Stimulated activated CD4-positive, alpha-beta T cell treated with anti-CD3 and anti-CD28 coated beads, Interleukin-1b, Interleukin-23, amount 100 ng/mL, for 48 hours (primary cell): ENCODE measurements at places on chromosomes 13 and 19.
A peak's percentile ranks its signal among the peaks of the same experiment; 100 is the strongest.

- no peak for DNase-seq
Measured at GRCh38 chr13:26760832-26761582, 421 bp upstream of the GPR12 start.

DNA sequence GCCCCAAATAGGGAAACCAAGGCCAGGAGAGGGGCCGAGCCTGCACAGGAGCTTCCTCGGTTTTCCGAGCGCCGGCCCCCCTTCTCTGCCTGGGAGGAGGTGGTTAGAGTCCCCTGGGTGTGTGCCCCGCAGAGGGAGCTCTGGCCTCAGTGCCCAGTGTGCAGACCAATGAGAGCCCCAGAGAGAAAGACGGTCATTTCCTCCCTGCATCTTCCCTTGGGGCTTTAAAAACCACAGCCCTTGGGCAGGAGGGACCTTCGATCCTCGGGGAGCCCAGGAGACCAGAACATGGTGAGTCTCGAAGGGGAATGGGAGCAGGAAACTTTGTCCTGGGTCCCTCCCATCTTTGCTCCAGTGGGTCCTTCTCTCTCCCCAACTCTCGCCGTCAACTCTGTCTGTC is at the start of gene C5AR1:
Gene C5AR1 (plus strand): TSS at position 254 of the 400 bp plus-strand sequence. CDS start 35 bp downstream, at position 289.
- no peak for DNase-seq

DNA sequence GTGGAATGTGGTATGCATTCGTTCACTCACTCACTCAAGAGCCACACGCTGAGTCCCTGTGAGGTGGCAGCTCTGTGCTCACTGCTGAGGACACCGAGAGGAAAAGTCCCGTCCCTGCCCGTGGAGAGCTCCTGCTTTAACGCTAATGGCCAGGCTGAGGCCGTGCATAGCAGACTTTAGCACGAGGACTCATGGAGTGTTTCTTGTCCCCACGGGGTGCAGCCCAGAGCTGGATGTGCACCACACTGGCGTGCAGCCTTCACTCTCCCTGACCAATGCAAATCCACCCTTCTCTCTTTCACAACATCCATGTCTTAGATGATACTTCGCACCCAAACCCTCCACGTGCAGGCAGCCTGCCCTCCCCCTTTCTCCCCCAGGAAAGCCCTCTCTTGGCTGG is 159.6 kb upstream of the ZNF536 start:
- DNase-seq: no peak

DNA sequence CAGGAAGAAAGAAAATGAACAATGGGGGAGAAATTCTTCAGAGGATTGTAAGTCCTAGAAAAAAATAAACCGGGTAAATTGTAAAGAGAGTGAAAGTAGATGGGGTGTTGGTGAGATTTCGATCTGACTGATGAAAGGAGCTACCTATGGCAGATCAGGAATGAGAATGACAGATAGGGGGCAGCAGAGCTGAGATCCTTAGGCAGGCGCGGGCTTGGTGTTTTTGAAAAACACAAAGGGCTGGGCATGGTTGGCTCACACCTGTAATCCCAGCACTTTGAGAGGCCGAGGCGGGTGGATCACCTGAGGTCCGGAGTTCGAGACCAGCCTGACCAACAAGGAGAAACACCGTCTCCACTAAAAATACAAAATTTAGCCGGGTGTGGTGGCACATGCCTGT is 1468.6 kb upstream of the SLC10A2 start:
- DNase-seq: no peak

DNA sequence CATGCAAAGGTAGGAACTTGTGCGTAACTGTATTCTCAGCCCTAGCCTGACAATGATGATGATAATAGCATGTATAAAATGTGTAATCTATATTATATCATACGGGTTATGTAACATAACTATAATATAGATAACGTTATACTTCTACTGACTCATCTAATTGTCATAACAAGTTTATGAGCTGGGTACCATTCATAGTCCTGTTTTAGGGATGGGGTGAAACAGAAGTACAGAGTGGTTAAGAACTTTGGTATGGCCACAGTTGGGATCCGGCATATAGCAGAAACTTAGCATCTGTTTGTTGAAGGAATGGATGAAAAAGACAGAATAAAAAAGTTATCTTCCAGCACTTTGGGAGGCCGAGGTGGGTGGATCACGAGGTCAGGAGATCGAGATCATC is 5.2 kb downstream of the CTU1 start:
- no peak for DNase-seq

GRCh38 chr13:44904967-44905366 is 84.3 kb downstream of the NUFIP1 start:
- DNase-seq: no peak

DNA sequence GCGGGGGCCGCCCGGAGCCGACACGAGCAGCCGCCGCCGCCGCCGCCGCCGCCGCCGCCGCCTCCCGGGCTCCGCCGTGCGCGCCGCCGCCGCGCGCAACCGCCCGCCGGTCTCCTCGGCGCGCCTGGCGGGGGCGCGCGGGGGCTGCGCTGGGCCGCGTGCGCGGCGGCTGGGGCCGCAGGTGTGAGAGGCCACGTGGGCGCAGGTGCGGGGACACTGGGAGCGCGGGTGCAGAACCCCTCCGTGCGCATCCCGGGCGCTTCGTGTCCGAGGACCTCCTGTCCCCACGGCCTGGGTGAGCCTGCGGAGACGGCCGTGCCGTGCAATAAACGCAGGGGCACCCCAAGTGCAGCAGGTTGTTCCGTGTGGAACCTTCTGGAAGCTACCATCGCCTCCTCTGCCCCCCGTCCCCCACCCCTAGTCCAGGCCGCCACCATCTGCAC is at the start of gene LINGO3:
Gene LINGO3 (minus strand): TSS at position 41 of the 443 bp plus-strand sequence. CDS start 16,378 bp downstream, outside the sequence.
- no peak for DNase-seq

- DNase-seq: no peak
Measured at GRCh38 chr13:112133499-112134390, 66.8 kb downstream of the SOX1 start.

- no peak for DNase-seq
Measured at GRCh38 chr13:29108068-29108786, 288.1 kb downstream of the MTUS2 start.

DNA sequence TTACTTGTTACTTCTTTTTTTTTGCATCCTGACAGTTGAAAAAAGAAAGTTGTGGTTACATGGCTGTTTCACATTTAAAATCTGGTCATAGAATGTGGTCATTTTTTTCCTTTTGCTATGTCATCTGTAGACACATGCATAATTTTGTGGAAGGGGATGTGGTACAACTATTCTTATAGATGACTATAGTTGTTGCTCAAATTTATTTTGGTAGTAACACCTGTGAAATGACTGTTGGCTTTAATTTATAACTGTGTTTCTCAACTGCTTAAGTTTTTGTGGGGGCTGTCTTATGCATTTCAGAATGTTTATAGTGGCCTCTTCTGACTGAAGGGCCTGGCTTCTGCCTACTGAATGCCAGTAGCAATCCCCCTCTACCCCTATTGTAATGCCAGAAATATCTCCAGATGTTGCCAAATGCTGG is 130.5 kb downstream of the PAN3 start:
- no peak for DNase-seq

GRCh38 chr13:71156550-71156949 is 710.5 kb downstream of the DACH1 start:
- no peak for DNase-seq

DNA sequence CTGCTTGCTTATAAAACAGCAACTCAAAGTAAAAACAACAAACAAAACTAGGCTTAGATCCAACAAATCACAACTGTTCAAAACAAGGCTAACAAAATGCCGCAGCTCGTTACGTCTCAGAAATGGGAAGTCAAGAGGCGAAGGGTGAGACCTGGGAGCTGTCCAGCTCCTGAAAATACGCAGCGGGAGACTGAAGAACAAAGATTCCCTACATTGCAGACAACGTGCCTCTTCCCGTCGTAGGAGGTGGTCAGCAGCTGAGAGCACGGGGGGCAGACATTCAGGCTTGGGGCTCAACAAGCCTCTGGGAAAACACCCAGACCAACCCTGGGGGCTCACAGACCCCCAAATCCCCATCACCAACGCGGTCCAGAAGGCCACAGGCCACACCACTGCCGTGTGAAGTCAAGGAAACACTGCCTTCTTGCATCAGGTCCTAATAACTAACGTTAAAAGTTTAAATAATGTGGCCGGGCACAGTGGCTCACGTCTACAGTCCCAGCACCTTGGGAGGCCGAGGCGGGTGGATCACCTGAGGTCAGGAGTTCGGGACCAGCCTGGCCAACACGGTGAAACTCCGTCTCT is 13.5 kb downstream of the PLPP2 start:
- DNase-seq: no peak

- DNase-seq: peak; percentile 70
Measured at GRCh38 chr19:41302624-41303351, 7.2 kb upstream of the CCDC97 start.

DNA sequence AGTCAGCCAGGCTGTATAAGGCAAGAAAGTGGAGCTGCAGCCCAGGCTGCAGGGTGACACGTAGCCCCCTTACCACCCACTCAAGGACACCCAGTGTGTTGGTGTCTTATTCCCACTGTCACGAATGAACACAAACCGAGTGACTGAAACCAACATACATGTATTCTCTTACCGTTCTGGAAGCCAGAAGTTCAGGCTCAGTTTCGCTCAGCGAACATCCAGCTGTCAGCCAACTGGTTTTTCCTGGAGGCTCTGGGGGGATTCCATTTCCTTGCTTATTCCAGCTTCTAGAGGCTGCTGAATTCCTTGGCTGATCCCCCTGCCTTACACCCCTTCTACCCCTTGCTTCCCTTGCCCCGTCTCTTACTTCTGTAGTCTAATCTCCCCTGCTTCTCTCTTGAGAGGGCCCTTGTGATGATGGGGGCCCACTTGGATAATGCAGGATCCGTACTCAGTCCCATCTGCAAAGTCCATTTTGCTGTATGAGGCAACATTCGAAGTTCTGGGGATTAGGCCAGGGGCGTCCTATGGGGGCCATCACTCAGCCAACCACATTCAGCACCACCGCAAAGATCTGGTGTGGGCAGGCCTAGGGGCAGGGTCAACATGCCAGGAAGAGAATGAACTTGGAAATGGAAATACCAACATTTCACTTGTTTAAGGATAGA is 47.3 kb upstream of the MTIF3 start:
- no peak for DNase-seq

DNA sequence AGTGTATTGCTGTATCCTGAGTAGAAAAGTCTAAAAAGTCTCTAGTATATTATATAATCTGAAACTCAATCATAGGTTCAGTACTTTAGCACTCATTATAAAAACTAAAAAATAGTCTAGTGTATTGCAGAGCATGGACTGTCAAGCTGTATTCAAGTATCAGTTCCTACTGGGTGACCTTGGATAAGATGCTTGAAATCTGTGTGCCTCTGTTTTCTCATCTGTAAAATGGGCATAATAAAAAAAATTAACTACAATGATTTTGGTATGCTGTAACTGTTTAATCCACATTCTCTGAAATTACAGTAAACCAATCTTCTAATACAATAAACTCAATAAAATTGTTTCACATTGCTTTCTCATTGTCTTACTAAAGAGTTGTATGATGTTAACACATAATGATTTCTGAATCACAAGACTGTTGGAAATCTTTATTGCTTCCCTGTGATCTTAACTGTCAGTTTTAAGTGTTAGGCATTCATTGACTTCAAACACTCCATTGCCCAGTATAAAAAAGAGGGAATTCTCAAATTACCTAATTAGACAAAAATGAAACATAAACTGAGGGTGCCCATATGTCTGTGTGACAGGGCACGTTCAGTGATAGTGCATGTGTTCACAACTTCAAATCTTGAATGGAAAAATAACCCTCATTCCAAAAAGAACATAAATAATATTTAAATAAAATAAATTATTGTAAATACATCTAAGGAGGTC is 2.2 kb downstream of the STARD13 start:
- no peak for DNase-seq

DNA sequence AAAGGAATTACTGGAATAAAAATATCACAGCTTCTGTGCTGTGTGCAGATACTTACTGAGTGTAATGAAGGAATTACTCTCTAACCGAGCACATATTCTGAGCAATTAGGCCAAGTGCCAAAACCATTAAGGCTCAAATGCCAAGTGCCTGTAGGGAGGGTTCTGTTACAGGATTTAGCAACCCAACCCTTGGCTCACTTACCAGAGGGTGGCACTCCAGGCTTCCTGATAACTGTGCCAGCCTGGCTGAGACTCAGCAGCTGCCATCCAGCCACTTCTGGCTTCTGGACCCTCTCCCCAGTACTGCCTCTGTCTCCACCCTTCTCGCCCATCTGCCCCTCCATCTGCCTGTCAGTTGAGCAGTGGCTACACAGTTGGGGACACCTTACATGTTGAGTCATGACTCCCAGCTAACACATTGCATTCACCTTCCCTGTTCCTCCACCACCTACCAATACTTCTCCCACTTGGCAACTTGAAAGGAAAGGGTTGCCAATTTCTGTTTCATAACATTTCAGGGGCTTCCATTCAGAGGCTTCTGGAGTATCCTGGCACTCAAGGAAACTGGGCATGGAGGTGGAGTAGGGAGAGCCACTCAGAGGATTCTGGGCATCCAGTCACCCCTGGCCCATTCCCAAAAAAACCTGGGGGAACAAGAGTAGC is 110.5 kb downstream of the COG6 start:
- DNase-seq: peak; percentile 35

DNA sequence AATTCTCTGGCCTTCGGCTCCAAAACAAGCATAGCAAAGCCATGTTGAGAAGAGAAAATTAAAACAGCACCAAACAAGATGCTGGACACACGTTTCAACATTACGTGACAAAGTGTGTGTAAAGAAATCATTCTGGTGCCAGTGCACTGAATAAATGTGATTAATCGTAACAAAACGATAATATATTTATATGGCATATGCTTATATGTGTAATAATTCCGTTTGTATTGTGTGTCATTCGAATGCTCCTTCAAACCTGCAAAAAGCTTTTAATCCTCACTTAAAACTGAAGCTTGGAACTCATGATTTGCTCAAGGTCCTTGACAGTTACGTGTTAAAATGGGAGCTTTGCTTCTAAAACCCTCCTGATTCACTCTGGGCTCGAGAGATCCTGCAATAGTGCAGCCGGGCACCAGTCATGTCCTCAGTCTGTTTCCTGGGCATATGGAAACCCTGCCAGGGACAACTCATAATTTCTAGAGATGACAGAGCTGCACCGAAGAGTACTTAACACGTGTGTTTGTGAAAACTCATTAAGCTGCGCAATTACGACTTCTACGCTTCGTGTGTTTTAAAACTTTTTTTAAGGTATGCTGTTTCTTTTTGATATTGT is 731 bp upstream of the AKAP8L start:
- DNase-seq: no peak

- no peak for DNase-seq
Measured at GRCh38 chr13:49213997-49214916, 5.9 kb upstream of the MLNR start.

DNA sequence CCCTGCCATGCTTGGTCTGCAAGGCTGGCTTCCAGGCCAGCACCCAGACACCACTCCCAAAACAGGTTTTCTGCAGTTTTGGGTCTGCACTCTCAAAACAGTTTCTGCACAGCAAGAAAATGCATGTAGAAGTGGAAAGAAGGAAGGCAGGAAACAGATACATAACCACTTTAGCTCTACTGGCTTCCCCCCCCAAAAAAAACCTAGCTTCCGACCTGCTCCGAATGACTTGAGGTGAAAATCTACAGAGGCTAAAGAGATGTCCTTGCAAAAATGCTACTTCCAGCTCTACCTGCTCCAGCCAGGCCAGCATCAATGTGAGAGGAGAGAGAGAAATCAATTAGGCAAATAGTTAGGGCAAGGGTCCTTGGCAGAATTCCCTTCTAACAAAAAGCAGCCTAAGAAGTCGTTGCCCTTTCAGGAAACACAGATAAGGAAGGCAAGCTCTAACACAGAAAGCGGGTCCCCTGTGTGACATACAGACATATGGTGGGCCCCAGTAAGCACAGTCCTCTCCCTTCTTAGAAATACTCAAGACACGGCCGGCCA is 3.4 kb downstream of the C19orf12 start:
- no peak for DNase-seq

- peak; percentile 90 for DNase-seq
Measured at GRCh38 chr19:16584248-16585093, 12.3 kb upstream of the SLC35E1 start.

- no peak for DNase-seq
Measured at GRCh38 chr13:67351909-67352308, 121.8 kb upstream of the PCDH9 start.
